ENCODE measurements at places on chromosomes 13 and 19.

- no peak for DNase-seq
Measured at GRCh38 chr19:54266133-54266532, 9.1 kb upstream of the LILRB5 start.

- DNase-seq: no peak
Measured at GRCh38 chr13:74135326-74136083, 1.3 kb upstream of the KLF12 start.

DNA sequence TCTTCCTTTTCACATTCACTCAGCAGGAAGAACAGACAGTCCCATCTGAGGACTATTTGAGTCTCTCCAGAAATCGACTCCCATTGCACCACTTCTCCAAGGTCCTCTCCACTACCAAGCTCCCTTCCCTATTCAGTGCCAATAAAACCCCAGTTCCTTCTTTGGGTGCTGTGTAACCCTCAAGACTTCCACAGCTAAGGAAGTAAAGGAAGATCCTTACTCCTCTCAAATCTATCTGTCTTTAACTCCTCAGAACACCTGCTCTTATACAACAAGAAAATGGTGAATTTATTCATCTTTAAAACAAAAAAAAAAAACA, 29.2 kb upstream of the TM9SF2 start:
- no peak for DNase-seq

GRCh38 chr19:2236064-2236313, 140 bp downstream of the PLEKHJ1 start:
- DNase-seq: no peak

- no peak for DNase-seq
Measured at GRCh38 chr13:113404723-113405471, 41.0 kb upstream of the GRTP1 start.

GRCh38 chr19:30070198-30070967, 128.3 kb downstream of the URI1 start:
- no peak for DNase-seq

- no peak for DNase-seq
Measured at GRCh38 chr19:18558604-18559003, 934 bp downstream of the KXD1 start.

Measured in AG04449 (cell line).